ENCODE measurements at places on chromosomes 16 and 17.

DNA sequence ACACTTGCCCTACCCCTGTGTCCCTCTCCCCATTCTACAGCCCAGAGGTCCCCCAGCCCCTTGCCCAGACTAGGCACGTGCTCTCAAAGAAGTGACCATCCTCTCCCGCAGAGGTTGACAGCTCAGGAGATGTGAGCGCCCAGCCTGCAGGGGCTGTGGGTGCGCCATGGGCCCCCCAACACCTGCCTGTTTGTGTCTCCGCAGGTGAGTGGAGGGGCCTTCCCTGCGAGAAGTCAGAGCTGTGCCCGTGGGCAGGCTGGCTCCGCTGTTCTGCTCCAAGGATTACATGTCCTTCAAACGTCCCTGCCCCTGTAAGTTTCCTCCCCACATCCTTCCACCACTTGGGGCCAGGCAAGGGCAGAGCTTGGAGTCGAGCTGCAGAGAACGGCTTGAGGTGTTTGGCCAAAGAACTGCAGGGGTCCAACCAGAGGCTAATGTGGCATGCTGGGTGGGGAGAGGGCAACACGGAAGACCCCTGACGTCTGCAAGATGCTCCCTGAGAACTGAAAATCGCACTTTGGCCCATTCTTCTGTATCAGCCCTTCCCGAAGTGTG is 10.4 kb downstream of the BEAN1 start:
- DNase-seq, result no peak

- DNase-seq, result no peak
These were observed 103.3 kb downstream of the CA4 start for GRCh38 chr17:60253048-60253447.

DNA sequence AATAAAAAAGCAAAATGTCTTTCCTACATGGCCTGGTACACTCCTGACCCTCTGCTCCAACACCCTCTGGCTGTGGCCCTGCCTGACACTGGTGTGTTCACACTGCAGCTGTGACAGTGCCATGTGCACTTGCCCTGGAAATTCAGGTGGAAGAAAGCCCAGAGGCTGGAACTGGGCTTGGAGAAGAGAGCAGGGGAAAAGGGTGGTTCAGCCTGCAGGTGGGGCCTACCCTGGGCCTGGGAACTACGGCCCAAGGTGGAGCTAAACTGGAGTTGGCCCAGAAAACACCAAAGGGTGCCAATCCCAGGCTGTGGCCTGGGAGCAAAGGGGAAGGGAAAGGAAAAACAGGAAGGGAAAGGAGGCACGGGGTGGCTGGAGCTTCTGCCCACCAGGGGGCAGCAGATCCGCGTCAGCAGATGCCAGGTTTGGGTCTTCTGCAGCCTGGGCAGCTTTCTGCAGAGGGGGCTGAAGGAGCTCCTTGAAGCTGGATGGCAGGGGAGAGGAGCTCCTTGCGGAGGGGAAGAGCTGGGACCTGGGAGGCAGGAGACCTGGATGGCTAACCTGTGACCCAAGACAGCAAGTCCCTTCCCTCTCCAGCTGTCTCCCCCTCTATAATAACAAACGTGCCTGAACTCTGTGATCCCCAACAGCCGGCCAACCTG is 15.4 kb upstream of the CTCF start:
- peak; percentile 58 for DNase-seq

DNA sequence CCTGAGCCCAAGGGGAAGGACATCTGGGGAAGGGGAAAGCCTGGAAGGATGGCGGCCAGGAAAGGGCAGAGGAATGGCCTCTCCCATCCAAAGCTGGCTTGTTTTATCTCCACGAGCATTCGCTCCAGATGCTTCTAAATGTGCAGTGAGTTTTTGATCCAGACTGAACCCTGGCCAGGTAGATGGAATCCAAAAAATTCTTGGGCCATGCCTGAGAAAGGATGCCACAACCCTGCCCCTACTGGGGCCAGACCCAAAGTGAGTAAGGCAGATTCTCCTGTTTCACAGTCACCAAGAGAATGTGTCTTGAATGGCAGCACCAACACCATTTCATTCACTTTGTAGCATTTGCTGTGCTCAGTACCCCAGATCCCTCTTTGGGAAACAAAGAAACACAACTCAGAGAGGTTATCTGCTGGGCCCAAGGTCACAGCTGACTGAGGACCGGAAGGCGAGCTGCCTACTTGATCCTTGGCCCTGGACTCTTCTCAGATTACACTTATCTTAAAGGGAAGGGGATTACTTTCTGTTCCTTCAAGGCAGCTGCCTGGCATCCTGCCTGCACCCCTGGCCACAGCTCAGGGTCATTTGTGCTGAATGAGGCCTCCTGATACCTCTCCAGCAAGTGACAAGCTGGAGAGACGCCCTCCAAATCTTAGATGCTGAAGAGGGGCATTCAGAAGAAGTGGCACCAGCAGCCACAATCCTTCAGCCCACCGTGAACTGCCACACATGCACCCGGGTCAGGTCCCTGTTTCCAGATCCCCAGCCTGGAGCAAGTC is 3.6 kb downstream of the LRRC75A start:
- no peak for DNase-seq

Measured in C1 segment of cervical spinal cord (tissue), 14 donors.